ENCODE measurements at places on chromosomes 6 and 20.

DNA sequence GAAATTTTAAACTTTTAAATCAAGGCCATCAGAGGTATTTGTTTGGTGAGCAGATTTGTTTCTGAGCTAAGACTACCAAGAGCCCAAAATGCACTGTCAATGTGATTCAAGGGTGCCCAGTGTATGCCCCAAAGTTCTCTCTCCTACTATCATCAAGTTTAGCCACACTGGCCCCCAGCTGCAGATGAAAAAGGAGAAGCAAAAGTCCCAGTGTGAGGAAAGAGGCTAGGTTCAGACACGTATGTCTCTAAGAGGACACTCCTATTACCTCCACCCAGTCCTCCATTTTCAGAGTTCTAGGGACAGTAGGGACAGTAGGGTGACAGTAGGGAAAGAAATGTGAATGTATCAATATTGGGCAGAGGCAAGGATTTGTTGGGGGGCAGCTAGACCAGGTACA lies 230.8 kb downstream of the CD83 start:
- no peak for DNase-seq

- DNase-seq, result no peak
Observed at GRCh38 chr6:127204281-127204680, 62.4 kb upstream of the RNF146 start.

GRCh38 chr6:152783217-152783878 lies 32.8 kb downstream of the VIP start:
- DNase-seq, result no peak

DNA sequence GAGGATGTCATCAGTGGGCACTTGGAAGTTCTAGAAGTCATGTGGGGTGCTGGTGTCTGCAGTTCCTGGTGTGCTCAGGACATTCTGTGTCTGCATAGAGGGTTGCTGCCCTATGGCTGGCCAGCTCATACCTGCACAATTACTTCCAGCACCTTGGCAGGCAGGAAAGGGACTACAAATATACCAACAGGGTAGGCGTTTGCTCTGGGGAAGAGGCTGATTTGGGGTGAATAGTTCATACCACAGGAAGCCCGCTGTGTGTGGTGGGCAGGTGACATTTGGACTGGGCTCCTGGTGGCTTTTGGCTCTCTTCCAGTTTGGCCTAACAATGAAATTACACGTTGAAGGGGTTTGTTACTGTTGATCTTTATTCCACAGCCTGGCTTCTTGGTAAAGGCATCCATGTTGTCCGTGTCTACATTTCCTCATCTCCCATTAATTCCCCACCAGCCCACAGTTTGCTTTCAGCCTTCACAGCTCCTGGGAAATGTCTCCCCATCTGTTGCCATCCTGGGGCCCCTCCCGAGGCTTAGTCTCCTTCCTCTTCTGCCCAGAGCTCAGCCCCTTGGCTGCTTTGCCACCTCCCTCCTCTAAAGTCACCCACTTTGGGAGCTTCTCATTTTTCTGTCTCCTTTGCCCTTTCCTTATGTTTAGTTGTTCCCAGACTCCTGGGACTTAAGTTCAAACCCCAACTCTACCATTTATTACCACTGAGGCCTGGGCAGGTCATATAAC lies 88.1 kb downstream of the RSPH3 start:
- no peak for DNase-seq

- DNase-seq, result peak; percentile 72
Observed at GRCh38 chr6:143575440-143575839, 63.9 kb upstream of the FUCA2 start.

DNA sequence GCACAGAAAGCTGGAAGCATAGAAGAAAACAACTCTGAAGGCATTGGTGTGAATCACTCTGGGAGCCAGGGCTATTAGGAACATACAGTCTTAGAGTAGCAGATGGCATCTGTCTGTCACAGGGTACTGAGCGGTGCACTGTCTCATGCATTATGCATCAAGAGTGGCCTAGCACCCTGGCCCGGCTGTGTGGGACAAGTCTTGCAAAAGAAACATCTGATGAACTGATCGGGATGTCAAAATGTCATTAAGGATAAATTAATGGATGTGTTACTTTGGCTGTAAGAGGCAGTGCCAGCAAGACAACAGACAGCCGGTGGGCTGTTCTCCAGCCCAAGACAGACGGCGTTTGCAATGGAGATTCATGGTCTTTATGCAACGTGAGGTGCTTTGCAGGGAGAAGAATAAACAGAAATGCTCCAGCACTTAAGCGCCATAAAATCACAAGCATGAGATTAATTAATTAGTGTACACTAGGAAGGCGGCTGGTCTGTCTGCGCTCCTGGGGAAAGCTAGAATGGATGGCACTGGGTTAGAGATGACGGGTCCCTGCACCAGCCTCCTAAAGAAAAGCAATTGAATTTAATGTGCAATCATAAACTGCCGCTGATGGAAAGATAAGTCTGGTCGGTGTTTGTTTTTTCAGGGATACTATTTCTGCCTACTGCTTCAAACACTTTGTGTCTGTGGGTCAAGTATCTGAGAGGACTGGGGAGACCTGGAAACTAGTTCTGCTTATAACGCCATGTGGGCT lies 600.6 kb upstream of the CHD6 start:
- DNase-seq, result no peak

DNA sequence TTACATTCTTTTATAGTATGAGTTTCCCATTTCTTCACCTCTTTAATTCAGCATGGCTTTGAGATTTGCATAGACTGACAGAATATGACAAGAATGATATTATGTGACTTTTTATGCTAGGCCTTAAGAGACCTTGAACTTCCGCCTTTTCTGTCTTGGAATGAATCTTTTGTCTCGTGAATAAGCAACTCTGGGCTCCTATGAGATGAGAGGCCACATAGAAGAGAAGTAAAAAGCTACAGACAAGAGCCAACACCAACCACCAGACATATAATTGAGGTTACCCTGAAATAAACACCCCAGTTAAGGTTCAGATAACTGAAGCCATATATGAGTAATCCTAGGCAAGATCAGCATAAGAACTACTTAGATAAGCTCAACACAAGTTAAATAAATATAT lies 600.8 kb downstream of the MEI4 start:
- DNase-seq, result no peak

- no peak for DNase-seq
Observed at GRCh38 chr6:145075425-145075824, 659.9 kb downstream of the EPM2A start.

DNA sequence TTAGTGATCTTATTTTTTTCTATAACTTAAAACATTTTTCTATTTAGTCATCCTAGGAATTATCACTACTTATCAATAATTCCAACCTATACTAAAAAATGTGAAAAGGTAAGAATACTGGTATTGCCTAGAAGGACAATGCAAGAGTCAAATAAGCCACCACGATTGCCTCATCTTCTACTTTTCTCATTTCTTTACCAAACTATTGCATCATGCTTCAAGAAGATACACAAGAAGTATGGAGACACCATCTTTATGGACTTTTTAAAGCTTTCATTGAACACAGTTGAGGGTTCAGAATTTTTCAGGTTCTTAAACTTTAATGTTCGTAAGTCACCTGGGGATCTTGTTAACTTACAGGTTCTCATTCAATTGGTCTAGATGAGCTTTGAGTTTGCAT lies 25.9 kb downstream of the ELOVL2 start:
- no peak for DNase-seq

DNA sequence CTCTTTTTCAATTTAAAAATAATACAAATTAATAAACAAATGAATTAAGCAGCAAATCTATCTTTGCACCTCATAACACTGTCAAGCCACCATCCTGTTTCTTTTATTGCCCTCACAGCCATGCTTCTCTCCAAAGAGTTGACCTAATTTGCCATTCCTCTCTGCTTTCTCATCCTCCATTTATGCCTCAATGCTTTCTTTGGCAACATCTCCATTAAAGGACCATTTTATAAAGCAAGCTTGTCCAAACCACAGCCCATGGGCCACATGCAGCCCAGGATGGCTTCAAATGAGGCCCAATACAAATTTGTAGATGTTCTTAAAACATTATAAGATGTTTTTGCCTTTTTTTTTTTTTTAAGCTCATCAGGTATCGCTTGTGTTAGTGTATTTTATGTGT lies 26.4 kb upstream of the MEI4 start:
- no peak for DNase-seq

- DNase-seq, result no peak
Observed at GRCh38 chr20:61980647-61981583, 84.8 kb downstream of the TAF4 start.
